ENCODE measurements at places on chromosomes 2 and 18. TPM values are rescaled to one million over a fixed set of nuclear protein-coding genes. Genes with fewer than 3 reads are reported as not detected.

UGT1A10 gene
- not detected for total RNA-seq

GRCh38 chr18:57743008-57743407 lies 60.1 kb downstream of the ATP8B1 start:
- H3K4me3 ChIP-seq: no peak overlapping the region
- H3K36me3 ChIP-seq: no peaks in the 10 kb centered on the region
- H3K27me3 ChIP-seq: no peaks in the 10 kb centered on the region
- DNase-seq: no peak
- H3K27ac ChIP-seq: no peak overlapping the region

DNA sequence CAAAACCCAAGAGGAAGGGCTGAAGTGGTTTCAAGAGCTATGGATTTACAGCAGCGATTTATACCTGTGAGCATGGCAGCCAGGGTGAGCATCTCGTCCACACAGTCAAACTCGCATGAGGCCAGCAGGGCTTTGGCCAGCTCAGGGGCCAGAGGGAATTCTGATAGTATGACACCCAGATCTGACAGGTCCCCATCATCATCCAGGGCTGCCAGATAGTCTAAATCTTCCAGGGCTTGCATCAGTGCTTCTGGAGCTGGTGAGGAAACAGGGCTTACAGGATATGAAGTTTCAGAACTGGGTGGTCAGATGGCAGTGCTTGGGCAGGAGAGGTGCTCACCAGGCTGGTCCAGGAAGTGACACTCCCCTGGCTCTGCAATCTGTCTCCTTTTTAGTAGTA lies 3.5 kb downstream of the DQX1 start:
- H3K4me3 ChIP-seq: no peak overlapping the region
- DNase-seq: no peak
- H3K4me1 ChIP-seq: no peaks in the 10 kb centered on the region
- H3K36me3 ChIP-seq: peaks cover 15% of the 10 kb centered on the region

MCFD2 gene
- 77.5 TPM for total RNA-seq

Data from right atrium auricular region (tissue), 2 donors.